ENCODE measurements at places on chromosomes 13 and 19.
A peak's percentile ranks its signal among the peaks of the same experiment; 100 is the strongest.

DNA sequence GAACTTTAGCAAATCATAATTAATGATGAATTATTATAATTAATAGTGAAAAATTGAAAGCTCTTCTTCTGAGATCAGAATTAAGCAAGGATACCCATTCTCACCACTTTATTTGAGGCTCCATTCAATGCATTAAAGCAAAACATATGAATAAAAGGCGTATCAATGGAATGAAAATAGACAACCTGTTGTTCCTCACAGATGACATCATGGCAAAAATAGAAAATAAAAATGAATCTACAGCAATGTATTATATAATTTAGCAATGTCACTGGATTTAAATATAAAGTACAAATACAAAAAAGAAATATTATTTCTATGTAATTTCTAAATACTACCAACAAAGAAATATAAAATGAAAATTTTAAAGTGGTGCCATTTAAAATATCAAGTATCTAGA is 11.1 kb upstream of the ZNF780A start:
- DNase-seq: no peak

DNA sequence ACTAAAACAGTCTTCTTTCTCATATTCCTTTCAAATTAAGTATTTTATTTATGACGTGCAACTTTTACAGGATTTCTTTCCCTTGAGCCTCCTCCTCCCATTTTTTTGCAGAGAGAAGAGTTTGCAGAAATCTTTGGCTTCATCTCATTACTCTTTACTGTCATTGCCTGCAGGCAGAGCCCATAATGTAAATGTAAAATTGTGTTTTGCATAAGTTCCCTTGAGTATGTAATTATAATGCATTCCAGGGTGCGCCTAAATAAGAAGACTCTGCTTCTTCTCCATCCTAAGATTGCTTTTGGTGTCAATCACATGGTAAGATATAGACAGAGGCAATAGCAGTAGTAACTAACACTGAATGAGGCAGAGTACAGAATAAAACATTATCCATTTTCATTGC is 23.0 kb downstream of the MIR17HG start:
- DNase-seq: no peak

- no peak for DNase-seq
Measured at GRCh38 chr13:33169273-33169980, 116.1 kb downstream of the STARD13 start.

- DNase-seq: no peak
Measured at GRCh38 chr13:40403509-40404241, 262.8 kb downstream of the FOXO1 start.

DNA sequence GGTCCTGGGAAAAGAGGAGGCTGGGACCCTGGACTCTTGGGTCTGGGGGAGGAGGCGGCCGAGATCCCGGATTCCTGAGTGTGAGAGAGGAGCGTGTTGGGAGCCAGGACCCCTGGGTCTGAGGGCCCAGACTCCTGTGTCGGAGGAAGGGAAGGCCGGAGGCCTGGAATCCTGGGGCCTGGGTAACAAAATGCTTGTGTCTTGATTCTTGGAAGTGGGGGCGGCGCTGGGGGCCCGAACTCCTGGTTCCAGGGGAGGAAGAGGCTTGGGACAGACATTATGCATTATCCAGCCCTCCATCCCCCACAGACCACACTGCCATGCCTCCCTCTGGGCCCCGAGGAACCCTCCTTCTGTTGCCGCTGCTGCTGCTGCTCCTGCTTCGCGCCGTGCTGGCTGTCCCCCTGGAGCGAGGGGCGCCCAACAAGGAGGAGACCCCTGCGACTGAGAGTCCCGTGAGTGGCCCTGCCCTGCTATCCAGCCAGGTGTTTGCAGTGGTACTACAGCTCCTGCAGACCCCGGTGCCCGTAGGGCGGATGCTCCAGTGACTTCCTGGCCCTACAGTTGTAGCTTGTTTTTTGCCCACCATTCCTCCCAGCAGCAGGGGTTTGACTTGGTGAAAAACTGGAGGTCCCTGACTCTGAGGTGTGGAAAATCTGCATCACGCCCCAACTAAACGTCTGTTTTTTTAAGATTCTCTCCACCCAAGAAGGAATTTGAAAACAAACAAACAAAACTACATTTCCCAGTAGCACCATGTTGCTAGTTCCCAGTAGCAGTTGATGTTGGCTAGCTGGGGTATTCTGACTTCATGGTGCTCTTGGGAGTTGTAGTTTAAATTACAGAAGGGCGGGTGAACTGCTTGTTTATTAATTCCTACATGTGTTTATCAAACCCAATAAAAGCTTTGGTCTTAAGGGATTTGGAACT is 630 bp downstream of the NUCB1 start:
- DNase-seq: no peak

DNA sequence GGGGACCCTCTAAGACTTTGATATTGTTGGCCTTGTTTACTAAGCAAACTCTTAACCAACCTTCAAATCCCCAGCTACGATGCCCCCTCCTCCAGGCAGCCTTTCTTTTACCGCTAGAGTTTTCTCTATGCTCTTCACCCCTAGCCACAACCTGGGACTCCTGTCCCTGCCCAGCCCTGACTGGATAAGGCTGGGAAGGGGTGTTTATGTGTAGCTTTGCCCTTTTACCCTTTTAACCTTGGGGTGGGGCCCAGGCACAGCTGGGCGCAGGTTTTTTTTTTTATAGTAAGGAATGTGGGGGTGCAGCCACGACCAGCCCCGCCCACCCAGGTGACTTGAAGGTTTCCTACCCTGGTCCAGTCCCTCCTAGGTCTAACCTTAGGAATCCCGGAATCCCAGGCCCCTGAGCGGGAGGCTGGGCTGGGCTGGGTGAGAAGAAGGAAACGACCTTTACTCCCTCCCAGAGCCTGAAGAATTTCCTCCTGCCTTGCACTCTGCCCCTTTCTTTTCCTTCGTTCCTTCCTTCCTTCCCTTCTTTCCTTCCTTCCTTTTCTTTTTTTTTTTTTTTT is 12.2 kb downstream of the TJP3 start:
- DNase-seq: no peak

- DNase-seq: no peak
Measured at GRCh38 chr19:13100841-13101589, 1.6 kb downstream of the LYL1 start.

DNA sequence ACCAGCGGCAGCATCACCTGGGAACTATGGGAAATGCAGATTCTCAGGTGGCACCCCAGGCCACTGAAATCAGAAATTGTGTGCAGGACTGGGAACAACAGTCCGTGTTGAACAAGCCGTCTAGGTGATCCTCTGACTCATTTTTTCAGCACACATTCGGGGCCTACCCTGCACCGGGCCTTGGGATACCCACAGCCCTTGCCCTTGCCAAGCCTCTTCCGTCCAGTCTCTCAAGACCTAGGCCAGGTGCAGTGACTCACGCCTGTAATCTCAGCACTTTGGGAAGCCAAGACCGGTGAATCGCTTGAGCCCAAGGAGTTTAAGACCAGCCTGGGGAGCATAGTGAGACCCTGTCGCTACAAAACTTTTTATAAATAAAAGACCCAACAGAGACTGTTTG is 18.3 kb downstream of the TGFB1 start:
- no peak for DNase-seq

DNA sequence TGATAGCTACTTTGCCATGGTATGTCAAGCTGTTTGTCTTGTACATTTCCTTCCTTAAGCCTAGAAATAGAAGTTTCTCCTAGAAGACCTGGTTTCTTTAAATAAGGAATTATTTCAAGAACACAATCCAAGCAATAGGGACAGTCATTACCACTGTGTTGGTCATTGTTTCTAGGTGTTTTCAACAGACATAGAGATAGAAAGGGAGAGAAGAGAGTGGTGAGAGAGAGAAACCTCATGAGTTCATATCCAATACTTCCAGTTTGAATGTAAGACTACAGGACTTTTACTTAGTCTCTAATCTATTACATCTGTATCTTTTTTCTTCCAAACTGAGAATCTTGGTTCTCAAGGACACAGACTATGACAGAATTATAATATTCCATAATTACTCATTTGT is 245.9 kb upstream of the STARD13 start:
- DNase-seq: no peak

- DNase-seq: peak; percentile 79
Measured at GRCh38 chr19:38255383-38256014, 675 bp downstream of the PPP1R14A start.

DNA sequence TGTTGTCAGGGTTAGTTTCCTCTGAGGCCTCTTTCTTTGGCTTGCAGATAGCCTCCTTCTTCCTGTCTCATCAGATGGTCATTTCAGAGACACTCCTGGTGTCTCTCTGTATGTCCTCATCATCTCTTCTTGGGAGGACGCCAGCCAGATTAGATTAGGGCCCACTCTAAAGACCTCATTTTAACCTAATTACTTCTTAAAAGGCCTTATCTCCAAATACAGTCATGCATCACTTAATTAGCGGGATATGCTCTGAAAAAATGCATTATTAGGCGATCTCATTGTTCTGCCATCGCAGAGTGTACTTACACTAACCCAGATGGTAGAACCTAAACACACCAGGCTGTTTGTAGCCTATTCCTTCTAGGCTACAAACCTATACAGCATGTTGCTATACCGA is 89.0 kb downstream of the CDK8 start:
- no peak for DNase-seq

DNA sequence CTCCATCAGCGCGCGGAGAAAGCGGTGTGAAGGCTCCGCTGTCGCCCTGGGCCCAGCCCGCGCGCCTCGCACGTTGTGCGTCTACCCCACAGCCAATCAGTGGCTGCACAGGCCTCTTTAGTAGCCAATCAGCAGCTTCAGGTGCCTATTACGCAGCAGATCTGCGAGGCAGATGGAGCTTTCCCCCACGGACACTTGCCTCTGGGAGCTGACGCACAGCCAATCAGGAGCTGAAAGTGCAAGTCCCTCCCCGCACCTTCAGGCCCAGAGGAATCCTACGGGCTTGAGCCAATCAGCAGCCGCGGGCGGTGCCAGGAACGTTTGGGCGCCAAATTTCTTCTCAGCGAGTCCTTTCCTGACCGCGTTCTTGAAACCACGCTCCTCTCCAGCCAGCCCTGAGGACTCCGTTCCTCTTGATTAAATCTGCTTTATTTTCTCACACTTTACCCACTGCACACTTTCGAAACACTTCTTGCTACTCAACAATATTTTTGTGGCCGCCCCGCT is 39.9 kb downstream of the SIGLEC7 start:
- DNase-seq: no peak

- no peak for DNase-seq
Measured at GRCh38 chr13:36788276-36788675, 30.7 kb upstream of the RFXAP start.

- DNase-seq: no peak
Measured at GRCh38 chr19:30008169-30008568, 66.1 kb downstream of the URI1 start.

- DNase-seq: no peak
Measured at GRCh38 chr19:495402-496111, 729 bp upstream of the MADCAM1 start.

DNA sequence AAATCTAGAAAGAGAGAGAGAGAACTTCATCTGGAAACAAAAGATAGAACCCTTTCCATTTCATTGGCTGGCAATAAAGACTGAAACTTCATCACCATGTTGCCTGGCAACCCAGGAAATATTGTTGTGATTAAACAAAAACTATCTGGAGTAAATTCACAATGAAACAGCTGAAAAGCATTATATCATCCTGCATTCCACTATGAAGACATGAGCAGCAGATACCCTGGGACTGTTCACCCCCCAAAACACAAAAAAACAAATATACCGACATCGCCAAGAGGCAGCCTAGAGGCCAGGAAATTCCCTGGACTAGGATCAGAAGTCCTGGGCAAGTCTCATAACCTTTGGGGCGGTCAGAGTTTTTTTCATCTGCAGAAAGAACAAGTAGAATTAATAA is 158.3 kb downstream of the FOXO1 start:
- DNase-seq: no peak

GRCh38 chr13:103371271-103371670 is 305.1 kb upstream of the SLC10A2 start:
- DNase-seq: no peak

DNA sequence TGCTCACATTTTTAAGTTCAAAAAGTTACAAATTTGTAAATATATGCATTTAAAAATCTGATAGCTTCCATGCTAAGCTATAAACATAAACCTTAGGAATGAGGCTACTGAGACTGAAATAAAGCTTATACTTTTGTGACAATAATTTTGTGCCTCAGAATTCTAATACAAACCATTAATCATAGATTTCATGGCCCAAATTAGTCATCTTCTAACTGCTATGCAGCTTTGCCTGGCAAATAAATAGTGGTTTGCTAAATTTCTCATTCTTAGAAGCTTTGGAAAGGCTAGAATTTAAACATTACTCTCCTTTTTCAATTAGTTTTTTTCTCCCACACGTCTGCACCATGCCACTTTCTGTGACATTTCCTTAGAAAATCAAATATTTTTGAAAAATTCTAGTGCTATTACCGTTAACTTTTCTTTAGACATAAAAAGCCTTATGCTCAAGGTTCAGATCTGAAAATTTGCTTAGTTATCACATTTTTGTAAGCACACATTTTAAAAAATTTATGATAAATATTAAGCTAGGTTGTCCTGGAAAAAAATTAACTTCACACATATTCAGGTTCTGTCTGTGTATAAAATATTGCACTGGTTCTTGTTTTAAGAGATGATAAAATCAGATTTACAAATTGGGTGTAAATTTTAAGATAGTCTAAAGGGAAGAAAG is 46.9 kb downstream of the FNDC3A start:
- no peak for DNase-seq

GRCh38 chr13:25659091-25659795 is 287.5 kb downstream of the ATP8A2 start:
- no peak for DNase-seq

DNA sequence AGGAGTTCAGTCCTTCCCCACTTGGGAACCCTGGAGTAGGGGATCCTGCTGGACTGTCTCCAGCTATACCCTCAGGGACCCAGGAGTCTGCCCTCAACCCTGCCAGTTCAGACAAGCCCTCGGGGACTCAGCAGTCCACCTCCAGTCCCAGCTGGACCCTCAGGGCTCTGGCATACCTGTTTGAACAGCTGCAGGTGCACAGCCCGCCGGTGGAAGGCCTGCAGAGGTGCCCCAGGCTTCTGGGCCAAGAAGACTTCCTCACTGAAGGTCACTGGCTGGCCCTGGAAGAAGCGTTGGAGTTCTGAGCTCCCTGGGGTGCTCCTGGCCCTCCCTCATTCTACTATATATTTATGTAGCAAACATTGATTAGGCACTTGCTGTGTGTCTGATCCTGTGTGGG is 8.6 kb downstream of the CRB3 start:
- DNase-seq: no peak

DNA sequence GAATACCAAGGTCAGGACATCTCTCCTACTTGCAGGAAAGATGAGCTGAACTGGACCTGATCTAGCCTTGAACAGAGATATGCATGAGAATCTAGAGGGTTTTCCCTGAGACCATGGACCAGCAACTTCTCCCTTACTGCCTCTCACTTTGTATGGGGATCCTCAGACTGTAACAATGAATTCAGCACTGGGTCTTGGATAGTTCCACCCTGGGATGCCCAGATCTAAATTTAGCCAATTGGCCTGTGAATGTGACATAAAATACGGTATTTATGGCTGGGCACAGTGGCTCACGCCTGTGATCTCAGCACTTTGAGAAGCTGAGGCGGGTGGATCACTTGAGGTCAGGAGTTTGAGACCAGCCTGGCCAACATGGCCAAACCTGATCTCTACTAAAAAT is 15.3 kb upstream of the LILRA2 start:
- no peak for DNase-seq

Data from coronary artery (tissue), 2 donors.